Amniotic epithelial cell (primary cell): ENCODE measurements at places on chromosomes 12 and 14.

DNA sequence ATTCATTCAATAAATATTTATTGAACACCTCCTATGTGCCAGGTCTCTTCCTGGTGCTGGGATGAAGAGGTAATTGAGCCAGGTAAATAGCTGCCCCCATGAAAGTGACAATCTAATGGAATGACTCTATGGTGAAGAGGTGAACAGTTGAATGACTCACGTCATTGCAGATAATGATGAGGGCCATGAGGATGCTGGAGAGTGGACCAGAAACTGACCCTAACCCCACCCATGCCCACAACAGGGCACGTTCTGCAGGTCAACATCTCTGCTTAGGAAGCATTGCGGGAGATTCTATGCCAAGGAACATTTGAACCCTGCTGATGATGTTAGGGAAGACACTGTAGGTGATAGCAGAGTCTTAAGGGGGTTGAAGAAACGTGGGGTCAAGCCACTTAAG is 788.9 kb upstream of the TBX3 start:
- DNase-seq, result no peak

- peak; percentile 80 for DNase-seq
Observed at GRCh38 chr12:79983492-79983891, 48.6 kb upstream of the PPP1R12A start.

GRCh38 chr12:13472690-13473089 is 276.2 kb downstream of the EMP1 start:
- DNase-seq, result peak; percentile 29

- no peak for DNase-seq
Observed at GRCh38 chr12:115755061-115755724, 522.3 kb downstream of the MED13L start.

GRCh38 chr12:2857576-2857975 is 737 bp upstream of the TEX52 start:
- no peak for DNase-seq

GRCh38 chr14:99395909-99396530 is 84.6 kb downstream of the SETD3 start:
- DNase-seq, result peak; percentile 62

DNA sequence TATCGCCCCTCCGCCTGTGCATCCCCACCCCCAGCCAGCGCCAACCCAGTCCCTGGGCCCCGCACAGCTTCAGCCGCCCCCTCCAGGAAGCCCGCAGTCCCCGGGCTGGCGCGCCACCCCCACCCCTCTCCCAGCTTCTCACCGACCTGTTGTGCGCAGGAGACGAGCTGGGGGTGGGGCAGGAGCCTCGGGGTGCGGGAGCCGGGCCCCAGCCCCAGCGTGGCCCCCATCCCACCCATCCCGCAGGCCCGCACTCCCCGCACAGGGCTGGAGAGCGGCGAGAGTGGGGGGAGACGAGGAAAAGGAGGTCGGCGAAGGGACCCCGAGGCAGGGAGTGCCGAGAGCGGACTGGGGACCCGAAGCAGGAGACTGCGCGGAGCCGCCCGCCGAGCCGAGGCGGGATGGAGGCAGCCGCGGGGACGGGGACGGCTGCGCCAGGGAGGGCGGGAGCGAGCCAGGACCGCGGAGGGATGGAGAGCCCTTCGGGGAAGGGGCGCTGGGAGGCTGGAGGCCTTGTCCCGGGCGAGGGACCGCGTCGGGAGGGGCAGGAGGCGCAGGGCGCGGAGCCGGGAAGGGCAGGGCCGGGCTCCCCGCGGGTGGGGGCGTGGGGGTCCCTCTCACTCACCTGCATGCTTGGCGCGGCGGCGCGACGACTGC is 498 bp downstream of the PIANP start:
- DNase-seq, result no peak

- peak; percentile 27 for DNase-seq
Observed at GRCh38 chr12:120944645-120945217, 33.6 kb upstream of the HNF1A start.

DNA sequence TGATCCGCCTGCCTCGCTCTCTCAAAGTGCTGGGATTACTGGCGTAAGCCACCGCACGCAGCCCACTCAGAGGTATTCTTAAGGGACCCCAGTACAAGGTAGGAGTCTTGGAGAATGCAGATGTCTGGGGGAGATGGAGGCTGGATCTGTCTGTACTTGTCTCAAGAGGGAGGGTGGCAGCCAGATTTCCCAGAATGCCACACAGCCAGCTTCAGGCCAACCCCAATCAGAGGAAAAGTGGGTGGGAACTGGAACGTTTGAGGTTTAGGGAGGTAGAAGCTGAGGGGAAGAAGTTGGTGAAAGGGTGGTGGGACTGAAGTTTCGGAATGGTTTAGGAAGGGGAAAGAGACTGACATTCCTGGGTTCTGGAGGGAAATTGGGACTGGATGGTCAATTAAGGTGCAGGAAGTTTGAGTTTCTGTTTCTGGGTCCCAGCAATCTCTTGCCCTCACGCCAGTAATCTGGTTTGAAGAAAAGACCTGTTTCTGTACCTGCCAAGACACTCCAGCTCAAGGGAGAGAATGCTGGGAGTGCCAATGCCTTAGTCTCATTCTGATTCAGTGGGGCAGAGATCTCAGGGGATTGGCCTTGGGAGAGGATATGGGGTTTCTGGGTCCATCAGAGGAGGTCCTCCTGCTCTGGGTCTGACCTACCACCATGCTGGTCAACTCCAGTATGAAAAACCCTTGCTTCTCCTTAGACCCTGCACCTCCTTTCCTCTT is 8.1 kb upstream of the ZNF385A start:
- no peak for DNase-seq

- no peak for DNase-seq
Observed at GRCh38 chr12:49253033-49253623, 11.8 kb upstream of the TUBA1C start.

DNA sequence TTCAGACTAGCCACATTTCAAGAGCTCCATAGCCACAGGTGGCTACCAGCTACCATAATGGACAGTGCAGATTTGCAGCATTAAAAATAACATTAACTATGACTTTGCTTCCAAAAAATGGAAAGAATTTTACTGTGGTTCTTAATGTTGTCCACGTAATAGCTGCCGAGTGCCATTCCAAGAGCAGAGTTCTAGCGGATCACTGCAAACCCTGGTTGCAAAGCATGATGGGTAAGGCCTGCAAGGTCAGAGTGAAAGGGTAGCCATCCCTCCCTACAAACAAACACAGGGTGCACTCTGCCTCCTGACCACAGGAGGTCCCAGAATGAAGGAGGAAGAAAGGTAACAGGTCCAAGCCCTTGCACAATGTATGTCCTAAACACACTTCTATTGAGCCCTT is 157.6 kb downstream of the DPF3 start:
- DNase-seq, result peak; percentile 72

GRCh38 chr14:94654071-94654861 is 42.1 kb downstream of the SERPINA3 start:
- no peak for DNase-seq

DNA sequence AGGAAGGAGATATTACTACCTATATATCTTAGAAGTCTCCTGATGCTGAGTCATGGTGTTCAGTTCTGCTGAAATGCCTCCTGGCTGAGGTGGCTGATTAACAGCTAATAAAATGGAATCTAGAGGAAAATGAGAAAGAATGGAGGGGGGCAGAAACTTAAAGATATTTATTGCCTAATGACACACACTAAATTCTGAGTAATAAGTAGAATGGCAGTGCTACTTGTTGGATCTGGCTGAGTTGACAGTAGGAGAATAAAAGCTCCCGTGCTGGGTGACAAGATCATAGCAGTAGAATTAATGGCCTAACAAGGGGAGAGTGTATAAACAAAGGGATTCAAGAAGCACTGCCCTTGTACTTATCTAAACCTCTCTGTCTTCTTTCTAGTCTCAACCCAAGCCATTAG is 137.5 kb downstream of the CNTN1 start:
- peak; percentile 15 for DNase-seq

GRCh38 chr14:36067428-36068187 is 108.9 kb downstream of the PTCSC3 start:
- no peak for DNase-seq

GRCh38 chr12:78167510-78167909 is 336.8 kb downstream of the NAV3 start:
- DNase-seq, result no peak

DNA sequence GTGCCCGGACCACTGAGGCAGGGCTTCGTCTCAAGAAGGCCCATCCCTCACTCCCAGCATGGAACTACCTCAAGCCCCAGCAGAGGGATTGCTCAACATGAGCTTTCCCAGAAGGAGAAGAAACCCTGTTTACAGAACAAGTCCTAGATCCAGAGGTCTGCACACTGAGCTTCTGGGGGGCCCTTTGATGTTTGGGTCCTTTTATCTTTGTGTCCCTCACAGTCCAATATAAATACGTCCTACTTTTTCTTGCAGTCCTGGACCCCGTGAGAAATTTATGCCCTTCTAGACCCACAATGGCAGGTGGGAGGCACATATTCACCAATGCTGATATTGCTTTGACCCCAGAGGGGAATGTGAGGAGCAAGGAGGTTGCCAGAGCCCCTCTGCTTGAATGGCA is 54.4 kb downstream of the SMUG1 start:
- DNase-seq, result no peak

GRCh38 chr14:23639891-23640523 is 3.8 kb downstream of the DHRS2 start:
- DNase-seq, result no peak

- DNase-seq, result no peak
Observed at GRCh38 chr14:94029265-94029664, 3.1 kb downstream of the OTUB2 start.

DNA sequence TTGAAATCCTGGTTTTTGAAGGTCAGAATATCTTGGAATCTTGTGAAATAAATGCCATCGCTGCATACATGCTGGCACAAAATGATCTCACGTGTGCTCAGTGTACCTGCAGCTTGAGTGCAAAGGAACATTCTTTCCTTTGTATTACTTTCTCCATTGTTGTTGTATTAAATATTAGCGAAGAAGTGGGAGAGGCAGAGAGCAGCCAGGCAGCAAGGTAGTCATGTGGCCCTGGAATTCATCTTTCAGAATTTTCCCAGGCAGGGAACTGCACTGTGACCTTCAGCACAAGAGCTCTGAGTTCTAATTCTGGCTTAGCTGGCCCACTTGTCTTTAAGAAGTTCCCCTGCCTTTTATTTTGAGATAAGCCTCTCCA is 145.5 kb downstream of the PRKCH start:
- no peak for DNase-seq
